Lower lobe of right lung (tissue), 2 donors: ENCODE measurements at places on chromosomes 1 and 21.

DNA sequence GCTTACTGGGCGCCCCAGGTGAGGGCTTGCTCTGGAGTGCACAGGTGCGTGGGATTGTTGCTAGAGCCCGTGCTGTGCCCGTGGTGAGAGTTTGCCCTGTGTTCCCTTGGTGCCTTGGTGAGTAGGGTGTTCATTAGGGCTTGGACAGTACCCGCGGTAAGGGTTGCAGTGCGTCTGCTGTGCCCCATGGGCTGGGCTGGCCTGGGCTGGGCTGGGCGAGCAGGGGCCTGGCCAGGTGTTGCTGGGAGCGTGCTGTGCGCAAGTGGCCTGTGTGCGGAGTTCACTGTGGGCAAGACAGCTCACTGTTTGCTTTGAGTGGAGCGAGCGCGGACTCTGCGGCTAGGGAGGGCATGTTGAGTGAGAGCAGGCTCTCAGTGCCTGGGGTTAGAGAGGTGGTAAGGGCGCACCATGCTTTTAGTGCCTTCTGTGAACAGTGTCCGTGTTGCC, 725 bp downstream of the CR1L start:
- DNase-seq = no peak

GRCh38 chr1:192858456-192858855, 49.6 kb downstream of the RGS2 start:
- no peak for DNase-seq

GRCh38 chr1:18542351-18542750, 61.6 kb downstream of the KLHDC7A start:
- DNase-seq = no peak

DNA sequence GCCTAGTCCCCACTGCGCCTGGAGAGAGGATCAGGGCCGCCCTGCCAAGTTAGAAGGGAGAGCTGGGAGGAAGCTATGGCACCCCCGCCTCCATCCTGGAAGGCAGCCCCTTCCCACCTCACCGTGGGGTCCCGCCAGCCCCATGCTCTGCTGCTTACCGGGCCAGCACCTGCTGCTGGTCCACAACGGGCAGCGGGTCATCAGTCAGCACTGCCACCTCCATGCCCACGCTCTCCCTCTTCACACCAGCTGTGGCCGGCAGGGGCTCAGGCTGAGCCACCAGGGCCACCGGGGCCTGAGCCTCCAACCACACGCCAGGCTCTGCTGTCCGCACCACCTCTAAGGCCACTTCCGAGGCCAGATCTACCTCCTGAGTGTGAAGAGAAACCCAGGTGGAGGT, 23.5 kb upstream of the DDOST start:
- no peak for DNase-seq

- no peak for DNase-seq
Measured at GRCh38 chr21:17542371-17543011, 29.6 kb downstream of the CXADR start.

DNA sequence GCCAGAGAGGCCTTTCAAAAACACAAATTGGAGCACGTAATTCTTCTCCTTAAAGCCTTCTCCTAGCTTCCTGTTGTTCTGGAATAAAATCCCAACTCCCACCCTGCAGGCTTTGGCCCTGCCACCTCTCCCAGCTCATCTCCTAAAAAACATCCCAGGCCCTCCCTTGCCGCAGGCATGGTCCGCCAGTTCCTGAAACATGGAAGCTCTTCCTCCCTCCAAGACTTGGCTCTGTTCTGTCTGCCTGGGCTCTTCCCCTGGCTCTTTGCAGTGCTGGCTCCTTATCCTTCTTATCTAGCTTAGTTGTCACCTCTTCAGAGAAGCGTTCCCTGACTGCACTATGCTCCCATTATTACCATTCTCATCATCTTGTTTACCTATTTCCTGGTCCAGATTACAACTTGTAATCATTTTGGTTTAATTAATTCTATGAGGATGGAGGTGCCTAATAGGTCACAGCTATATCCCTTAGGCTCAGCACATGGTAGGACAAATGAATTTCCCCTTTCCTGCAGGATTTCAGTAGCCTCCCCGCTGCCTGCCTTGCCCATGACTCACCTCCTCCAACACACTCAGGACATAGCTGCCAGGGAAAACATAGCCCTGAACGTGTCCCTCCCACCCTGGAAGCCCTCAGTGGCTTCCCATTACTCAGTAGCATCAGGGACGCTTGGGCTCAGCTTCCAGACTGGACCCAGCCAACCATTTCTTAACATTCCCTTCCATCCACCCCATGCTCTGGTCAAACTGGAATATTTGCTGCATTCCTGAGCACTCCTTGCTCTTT, 15.7 kb upstream of the IGSF21 start:
- no peak for DNase-seq

DNA sequence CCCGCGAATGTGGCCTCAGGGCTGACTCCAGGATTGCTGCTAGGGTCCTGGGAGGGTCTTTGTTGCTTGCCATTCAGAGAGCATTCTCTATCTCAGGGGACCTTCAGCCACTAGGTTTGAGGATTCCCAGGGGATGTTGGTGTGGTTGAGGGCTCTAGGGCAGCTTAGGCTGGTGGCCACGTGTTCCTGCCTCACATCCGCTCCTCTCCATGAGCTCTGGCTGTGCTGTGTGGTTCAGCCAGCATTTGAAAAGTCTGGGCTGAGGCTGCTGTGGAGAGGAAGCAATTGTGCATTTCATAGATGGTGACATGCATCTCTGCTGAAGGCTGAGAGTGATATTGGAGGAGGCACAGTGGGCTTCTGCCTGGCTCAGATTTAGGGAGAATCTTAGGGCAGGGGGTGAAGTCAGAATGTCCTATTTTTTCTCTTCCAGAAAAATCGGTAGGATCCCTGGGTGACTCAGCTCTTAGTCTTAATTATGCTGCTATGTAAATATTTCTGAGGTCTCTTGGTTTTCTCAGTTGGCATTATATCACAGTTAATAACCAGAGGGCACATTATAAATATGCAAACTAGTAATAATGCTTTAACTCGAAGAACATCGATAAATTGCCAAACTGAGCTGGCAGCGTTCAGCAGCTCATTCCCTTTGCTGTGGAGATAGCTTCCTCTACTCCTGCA, 182.3 kb downstream of the CAMTA1 start:
- DNase-seq = no peak

DNA sequence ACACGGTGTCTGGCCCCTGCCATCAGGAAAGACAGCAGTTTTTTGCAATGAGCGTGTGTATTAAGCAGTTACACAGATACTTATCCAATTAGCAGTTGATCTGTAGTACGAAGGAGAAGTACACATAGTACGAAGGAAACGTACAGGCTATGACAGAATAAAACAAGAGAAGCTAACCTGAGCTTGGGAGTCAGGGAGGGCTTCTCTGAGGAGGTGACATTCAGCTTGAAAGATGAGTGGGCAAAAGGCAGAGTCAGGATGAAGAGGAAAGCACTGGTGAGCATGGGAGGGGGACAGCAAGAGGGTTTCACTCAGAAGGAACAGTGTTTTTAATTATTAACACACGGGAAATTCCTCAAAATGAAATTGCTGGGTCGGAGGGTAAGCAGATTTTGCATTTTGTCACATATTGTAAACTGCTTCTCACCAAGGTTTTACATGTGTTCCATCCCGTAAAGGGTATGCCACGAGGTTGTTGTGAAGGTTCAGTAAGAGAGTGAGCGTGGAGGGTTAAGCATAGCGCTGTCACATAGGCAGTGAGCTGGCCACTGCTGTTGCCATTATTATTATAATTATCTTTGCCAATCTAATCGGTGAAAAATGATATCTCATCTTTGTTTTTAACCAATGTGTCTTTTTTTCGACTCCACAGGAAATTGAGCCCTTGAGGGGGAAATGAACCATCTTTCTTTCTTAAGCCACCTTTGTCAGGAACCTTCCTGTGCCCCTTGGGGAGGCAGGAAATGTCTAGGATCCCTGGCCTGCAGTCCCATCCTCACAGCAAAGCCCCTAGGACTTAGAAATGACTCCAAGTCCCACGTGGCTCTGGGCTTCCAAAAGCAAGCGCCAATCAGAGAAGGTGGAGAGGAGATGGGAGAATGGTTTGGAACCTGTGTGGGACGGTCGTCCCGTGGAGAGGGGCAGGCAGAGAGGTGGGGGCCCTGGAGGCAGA, 47.3 kb upstream of the POU3F1 start:
- DNase-seq = no peak

DNA sequence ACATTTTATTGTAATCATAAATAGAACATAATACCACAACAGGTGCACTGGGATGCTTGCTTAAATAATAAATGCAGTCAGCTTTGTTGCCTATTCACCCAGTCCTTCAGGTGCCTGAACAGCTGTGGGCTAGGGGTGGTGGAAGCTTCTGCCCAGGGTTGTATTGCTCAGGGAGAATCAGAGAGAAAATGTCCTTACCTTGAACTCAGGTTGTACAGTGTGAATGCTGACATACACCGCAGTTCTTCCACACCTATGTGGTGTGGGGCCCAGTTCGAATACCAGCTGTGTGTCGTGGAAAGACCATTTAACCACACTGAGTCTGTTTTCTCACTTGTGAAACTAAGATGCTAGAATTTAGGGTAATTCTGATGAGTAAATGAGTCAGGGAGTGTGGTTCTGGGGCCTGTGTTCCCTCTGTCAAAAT, 115.7 kb upstream of the ATP1A1 start:
- DNase-seq = no peak

DNA sequence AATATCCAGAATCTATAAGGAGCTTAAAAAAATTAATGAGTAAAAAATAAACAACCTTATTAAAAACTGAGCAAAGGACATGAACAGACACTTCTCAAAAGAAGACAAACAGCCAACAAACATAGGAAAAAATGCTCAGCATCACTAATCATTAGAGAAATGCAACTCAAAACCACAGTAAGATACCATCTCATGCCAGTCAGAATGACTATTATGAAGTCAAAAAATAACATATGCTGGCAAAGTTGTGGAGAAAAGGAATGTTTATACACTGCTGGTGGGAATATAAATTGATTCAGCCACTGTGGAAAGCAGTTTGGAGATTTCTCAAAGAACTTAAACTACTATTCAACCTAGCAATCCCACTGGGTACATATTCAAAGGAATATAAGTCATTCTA, 25.3 kb downstream of the PIGK start:
- no peak for DNase-seq

DNA sequence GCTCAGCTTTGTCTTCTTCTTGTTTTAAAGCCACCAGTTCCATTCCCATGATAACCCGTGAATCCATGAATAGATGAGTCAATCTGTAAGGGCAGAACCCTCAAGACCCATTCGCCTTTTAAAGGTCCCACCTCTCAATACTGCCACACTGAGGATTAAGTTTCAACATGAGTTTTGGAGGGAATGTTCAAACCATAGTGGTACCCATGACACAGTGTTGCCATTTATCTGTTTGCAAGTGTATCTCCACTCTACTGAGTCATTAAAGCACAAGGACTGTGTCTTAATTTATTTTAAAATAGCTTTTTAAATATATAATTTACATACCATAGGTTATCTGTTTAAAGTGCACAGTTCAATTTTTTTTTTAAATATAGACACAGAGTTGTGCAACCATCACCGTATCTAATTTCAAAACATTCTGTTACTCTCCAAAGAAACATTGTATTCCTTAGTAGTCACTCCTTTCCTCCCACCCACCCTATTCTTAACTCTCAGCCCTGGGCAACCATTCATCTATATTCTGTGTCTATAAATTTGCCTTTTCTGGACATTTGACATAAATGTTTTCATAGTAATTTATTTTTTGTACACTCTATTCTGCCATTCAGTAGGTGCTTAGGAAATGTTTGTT, 4.8 kb upstream of the IL24 start:
- DNase-seq = no peak
